ENCODE measurements at places on chromosomes 3 and 15.

- no peak for DNase-seq
These were observed 72.3 kb downstream of the CD47 start for GRCh38 chr3:108018552-108018951.

DNA sequence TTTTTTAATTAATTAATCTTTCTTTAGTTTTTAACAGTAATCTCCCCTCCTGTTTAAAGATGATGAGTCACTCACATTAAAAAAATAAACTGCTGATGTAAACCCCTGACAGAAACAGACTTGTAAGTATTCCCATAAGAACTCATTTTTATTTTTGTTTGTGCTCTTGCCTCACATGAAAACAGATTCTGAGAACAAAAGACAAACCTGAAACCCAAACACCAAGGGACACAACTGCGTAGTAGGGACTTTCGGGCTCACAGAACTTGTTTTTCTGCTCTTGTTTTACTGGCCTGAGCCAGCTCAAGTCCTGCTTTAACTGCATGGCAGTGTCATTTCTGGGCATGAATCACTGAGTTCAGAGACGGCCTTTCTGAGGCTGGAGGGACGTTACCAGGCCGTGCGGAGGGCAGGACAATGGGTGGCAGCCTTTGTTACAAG is 600.8 kb downstream of the FOXP1 start:
- no peak for DNase-seq

DNA sequence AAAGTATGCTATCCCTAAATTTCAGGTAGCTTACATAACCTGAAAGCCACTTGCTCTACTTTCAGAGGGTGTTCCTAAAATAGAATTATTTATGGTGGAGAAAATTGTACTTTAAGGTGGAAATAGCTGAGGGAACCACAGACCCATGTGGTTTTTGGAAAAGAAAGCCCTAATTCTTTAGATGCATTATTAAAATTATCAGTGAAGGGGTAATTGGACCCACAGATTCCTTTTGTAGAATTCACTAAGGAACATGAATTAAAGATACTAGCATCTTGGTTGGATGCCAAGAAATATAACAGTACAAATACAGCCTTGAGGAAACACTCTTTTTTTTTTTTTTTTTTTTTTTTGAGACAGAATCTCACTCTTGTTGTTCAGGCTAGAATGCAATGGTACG is 37.8 kb downstream of the DPPA2 start:
- DNase-seq = no peak

DNA sequence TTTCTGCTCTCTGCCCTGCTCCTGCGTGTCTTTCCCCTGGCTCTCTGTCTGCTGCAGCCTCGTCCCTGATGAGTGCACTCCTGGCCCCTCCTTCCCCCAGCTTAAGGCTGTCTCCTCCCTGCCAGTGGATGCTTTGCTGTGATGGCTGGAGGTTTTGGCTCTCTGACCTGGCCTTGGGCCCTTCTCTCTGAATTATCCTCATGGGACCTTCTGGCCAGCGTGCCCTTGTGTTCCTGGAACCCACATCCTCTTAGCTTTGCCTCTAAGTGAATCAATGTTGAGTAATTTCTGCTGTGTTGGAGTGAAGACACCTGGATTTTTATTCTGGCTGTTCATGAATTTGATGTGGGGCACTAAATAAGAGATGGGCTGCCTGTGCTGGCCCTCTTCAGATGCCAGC is 9.8 kb upstream of the TNFAIP8L3 start:
- no peak for DNase-seq

- no peak for DNase-seq
These were observed 138.6 kb downstream of the PDCD6IP start for GRCh38 chr3:33936921-33937525.

- DNase-seq = no peak
These were observed at the start of gene TM4SF1 for GRCh38 chr3:149377408-149378364. TM4SF1 (minus strand) TSS chr3:149377649; CDS start chr3:149377547, 102 bp downstream.

DNA sequence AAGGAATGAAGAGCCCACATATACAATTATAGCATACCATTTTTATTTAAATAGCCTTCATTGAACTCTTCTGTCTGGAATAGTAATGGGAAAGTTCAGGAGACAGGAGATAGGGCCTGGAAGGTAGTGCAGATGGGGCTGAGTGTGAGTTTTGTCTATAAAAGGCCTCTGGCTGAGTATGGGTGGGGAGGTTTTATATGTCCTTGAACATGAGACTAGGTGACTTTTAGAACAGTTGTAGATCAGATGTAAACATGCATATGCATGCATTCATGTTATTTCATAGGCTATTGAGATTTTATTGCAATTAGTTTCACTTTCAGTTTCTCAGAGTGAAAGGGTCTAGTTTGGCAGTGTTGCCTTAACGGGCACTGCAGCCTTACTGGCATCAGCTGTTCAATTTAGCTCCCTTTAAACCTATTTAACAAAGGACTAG is 27.1 kb downstream of the CGGBP1 start:
- no peak for DNase-seq

DNA sequence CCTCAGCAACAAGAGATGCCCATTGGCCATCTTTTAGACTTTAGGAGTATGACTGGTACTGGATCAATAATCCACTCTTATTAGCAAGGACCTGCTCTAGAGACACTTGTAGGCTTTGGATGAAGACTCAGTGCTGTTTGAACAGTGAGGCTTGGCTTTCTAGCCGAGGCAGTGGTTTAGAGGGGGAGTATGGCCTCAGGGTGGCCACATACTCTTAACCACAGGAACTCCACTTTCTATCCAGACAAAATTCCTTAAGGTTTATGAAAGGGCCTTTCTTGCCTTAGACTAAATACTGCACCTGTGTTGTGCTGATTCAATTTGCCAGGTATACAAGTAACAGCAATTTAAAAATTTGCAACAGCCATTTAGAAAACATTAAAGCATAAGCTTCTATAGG is 1046.3 kb downstream of the DIPK2A start:
- DNase-seq = no peak

DNA sequence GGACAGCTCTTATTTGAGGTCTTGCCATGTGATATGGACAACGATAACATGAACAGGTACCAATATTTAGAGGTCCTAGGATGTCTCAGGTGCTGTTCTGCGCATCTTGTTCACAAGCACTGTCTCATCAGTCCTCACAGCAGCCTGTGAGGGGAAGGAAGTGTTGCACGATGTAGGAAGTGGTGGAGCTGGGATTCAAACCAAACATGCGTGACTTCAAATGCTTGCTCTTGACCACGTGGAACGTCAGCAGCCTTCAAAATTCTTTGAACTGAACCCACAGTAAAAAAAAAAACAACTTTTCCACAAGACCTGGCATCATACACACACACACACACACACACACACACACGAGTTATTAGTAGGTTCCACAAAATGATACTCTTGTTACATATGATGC is 153.4 kb upstream of the SMAD3 start:
- DNase-seq = no peak

- DNase-seq = no peak
These were observed 6.0 kb upstream of the TSEN2 start for GRCh38 chr3:12478326-12478725.

DNA sequence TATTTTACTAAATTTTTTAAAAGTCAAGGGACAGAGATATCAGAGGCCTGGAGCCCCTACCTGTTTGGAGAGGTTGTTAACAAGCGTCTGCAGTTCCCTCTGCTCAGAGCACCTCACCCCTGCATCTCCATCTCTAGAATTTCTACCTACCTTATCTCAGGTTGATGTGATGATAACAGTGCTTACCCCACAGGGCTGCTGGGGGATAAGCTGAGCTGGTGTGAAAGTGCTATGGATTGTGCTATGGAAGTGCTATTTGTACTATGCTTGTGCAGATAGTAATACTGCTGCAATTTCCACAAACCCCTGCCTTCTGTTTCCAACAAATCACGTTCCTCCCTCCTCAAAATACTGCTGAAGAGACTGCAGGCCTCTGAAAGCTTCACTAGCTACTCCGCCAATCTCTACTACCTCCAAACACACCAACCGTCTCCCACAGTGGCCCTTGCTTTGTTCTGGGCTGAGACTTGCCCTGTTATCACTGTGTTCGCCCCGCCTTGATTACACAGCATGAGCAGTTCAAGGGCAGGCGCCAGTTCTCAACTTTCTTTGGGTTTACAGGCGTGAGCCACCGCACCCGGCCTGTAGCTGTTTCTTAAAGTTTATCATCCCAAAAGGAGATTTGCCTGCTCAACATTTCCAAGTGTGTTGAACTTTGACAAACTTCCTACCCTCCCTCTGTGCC is 28.4 kb upstream of the PARL start:
- DNase-seq = no peak

- peak; percentile 4 for DNase-seq
These were observed 1.9 kb downstream of the VILL start for GRCh38 chr3:37992271-37993066.

DNA sequence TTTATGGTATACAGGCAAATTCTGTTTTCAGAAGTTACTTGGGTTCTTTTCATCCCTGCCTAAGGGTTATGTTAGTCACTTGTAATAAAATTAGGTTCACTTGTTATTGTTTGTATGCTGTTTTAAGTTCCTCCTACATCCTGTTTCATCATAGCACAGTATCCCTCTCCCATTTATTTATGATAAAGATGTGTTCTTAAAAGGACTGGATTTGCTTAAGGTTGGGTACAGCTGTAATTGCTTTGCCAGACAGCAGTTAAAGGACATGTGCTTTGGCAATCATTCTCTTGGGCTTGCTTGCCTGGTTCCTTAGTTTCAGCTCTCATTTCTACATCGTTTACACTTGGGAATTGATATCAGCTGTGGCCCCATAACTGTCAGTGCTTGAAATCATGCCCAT is 11.7 kb downstream of the ATP2C1 start:
- DNase-seq = no peak

GRCh38 chr15:63523306-63523990 is 19.1 kb downstream of the USP3 start:
- no peak for DNase-seq

DNA sequence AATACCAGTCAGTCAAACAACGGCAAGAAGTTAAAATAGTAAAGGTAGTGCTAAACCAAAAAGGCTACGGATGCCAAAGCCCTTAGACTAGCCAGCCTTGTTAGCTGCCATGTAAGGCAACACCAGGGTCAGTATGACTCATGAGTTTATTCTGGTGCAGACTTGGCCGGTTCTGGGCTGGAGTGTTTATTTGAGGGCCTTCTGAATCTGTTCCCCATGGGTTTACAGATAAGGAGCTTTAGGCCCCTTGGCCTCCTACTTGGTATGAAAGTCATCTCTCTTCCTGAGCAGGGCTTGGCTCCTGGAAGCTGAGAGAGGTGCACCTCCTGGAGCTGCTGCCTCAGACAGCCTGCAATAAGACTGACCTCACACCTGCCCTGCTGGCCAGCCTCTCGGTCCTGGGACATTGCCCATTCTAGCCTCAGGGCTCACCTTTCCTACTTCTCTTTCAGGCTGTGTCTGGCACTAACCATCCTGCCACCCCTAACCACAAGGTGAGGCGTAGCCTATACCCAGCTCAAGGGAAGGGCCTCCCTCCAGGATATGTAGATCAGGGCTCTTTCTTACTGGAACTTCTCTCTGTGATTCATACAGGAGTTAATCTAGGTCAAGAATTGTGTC is 10.4 kb upstream of the RTP1 start:
- DNase-seq = no peak

DNA sequence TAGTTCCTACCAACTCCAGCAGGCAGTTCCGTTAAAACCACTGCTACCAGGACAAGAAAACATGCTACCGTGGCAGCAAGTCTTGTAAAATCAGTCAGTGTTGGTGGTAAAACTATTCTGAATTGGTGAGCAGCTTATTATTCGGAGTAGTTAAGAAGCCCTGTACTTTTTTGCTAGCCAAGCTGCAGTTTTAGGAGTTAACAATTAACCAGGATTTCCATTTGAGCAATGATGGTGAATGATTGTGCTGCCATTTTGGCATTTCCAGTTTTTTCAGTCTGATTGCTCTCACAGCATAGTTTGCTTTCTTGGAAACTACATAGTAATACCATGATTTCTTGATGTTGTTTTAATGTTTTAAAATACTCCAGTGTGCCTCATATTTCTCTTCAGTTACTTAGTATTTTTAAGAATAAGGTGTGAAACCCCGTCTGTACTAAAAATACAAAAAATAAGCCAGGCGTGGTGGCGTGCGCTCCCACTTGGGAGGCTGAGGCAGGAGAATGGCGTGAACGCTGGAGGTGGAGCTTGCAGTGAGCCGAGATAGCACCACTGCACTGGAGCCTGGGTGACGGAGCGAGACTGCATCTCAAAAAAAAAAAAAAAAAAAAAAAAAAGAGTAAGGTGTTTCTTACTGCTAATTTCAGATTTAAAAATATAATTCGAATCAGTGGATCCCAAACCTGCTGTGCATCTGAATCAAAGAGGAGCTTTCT is 43.8 kb upstream of the SCAANT1 start:
- DNase-seq = no peak

DNA sequence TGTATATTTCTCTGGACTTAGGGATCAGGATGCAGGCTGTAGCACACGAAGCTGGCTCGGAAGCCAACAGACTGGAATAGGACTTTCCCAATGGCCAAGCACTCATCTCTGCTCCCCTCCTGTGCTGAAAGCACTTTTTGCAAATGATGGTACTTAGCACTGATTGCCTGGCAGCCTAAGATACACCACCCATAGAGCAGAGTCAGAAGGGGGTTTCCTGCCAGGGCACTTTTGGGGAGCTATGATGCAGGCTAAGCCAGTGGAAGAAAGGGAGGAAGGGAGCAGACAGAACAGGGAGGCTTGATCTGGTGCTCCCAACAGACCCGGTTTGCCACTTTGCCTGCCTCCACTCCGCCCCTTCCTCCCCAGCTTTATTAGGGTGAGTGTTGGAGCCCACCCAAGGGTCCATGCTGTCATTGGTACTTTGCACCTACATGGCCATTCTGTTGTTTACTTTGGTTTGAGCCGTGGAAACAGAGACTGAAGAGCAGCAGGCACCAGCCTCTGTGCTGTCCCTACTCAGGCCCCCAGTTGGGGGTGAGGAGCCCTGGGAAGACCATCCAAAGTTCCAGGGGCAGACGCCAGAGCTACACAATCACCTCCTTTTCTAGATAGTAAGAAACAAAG is 15.9 kb downstream of the BSN start:
- DNase-seq = no peak

GRCh38 chr3:23493889-23494288 is 290.8 kb downstream of the UBE2E2 start:
- no peak for DNase-seq

DNA sequence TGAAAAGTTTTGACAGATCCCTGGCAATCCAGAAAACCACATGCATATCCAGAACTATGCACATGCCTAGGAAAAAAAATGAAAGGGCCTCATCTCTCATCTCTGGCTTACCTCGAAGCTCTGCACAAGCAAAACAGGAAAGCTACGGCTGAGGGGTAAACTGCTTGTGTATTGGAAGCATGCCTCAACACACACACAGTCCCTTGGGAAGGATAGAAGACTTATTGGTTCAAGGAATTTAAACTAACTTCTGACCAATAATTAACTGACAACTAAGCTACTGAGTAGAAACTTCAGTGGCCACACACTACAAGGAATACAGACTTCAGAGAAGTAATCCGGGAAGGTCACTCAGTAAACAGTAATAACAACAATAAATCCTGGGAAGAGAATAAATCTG is 59.9 kb upstream of the POMGNT2 start:
- DNase-seq = no peak

DNA sequence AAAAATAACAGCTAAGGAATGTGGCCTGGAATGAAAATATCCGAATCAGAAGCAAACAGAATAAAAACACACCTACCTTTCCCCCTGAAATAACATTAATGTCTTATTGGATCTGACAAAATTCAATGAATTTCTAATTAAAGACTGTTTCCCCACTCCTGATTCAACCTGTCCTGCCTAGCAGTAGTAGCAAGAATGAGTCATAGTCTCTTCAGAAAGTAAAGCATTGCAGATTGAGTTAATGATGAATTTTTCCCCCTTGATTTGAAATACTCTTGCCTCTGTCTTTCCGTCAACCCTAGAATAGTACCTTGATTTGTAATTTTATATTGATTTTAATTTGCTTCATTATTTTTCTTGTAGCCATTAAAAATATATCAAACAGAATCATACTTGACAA is 212.4 kb downstream of the CNTN4 start:
- DNase-seq = no peak
